Stimulated activated CD8-positive, alpha-beta memory T cell treated with anti-CD3 and anti-CD28 coated beads, Interleukin-7, amount 100 ng/mL, for 1 hour (primary cell): ENCODE measurements at places on chromosomes 4 and X.
A peak's percentile ranks its signal among the peaks of the same experiment; 100 is the strongest.

GRCh38 chr4:129344058-129344457 lies 248.1 kb downstream of the C4orf33 start:
- DNase-seq = no peak

DNA sequence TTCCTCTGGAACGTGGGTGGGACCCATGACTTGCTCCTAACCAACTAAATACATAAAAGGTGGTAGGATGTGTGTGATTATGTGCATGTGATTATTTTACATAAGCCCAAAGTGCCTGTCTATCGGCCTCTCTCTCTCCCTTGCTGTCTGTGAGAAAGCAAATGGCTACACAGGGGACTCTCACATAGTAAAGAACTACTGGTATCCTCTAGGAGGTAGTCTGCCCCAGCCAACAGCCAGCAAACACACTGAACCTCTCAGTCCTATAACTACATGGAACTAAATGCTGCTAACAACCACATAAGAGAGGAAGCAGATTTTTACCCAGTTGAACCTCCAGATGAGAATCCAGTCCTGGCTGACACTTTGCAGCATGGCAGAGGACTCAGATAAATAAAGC lies 1249.4 kb downstream of the ADGRL3 start:
- no peak for DNase-seq

DNA sequence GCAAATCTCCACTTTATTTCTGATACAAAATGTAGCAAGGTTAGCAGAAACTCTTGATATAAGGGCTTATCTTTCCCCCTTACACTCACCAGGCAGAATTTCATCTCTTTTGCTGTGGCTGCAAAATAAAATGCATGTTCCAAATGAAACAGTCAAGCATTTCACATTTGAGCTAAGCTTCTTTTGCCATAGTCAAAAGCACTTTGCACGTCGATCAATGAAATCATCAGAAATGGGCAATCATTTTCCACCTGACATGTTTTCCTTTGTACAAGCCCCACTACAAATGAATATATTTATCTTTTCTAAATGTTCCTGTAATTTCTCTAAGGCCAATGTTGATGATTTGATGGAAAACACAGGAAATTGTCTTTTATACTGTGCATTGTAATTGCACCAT lies 178.4 kb downstream of the ANKRD50 start:
- no peak for DNase-seq

GRCh38 chrX:76428243-76429130 lies 977 bp downstream of the MAGEE1 start:
- peak; percentile 13 for DNase-seq

DNA sequence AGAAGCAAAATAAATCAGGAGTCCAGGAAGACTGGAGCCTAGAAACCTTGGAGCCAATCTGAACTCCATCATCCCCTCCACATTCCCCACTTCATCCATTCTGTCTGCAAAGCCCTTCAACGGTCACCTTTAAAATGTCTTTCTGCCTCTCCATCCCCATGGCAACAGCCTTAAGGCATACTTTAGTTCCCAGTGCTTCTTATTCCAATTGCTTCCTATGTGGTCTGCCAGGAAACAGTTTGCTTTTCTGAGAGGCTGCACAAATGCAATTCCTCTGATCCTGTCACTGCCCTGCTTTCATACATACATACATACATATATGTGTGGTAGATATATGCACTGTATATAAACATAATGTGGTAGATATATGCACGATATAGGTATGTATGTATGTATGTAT lies 786 bp upstream of the MAGEH1 start:
- no peak for DNase-seq

DNA sequence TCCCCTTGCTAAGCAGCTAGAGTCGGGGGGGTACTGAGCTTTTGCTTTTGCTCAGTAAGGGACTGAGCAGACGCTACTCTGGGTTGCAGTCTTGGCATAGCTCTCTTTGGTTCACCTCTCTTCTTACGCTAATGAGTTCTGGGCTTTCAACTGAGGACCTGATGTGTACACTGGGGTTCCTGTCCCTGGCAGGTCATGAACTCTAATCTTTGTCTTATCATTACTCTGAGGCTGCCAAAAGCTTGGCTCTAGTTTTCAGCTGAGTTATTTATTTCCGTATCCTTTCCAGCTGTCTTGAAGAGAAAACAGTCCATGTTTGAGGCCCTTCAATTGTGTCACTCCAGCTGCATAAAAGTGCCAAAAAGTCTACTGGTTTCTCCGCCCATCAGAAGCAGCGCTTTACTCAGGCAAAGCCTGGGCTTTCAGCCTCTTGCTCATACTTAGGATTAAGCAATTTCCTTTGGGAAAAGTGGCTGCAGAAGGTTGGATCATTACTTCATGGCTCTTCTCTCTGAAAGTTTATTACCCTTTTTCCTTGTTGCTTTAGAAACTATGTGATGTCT lies 121.0 kb upstream of the STOX2 start:
- no peak for DNase-seq

DNA sequence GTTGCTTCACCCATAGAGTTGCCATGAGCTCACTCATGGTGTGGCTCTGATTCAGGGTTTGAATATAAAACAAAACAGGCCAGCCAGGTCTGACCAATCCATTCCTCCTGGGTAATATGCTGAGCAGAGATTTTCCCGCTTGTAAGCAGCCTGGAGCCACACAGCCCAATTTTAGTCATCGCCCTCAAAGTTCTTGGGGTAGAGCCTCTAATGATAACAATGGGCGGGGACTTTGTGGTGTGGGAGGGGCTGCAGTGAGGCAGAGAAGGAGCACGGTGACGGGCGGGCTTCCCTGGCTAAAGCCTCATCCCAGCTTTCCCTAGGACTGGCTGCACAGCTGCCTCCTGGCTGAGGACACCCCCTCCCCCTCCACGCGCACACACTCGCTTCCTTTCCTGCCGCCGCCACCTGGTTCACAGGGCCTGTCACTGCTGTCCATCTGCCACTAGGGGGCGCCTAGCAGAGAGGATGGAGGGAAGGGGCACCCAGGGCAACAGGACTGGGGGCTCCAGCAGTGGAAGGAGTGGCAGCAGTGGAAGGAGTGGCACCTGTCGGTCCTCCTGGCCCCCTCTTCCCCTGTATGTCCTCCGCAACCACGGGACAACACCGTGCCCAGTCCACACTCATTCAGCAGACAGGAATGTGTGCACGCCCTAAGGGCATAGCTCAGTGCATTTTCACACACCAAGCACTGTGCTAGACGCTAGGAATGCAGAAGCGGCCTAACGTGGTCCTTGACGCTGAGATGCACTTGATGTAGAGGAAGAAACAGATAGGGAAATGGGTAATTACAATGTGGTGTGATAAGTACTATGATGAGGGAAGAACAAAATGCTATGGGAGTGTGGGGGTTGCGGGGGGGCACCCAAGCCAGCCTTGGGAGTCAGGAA lies 26.8 kb downstream of the PRPS1 start:
- peak; percentile 30 for DNase-seq

DNA sequence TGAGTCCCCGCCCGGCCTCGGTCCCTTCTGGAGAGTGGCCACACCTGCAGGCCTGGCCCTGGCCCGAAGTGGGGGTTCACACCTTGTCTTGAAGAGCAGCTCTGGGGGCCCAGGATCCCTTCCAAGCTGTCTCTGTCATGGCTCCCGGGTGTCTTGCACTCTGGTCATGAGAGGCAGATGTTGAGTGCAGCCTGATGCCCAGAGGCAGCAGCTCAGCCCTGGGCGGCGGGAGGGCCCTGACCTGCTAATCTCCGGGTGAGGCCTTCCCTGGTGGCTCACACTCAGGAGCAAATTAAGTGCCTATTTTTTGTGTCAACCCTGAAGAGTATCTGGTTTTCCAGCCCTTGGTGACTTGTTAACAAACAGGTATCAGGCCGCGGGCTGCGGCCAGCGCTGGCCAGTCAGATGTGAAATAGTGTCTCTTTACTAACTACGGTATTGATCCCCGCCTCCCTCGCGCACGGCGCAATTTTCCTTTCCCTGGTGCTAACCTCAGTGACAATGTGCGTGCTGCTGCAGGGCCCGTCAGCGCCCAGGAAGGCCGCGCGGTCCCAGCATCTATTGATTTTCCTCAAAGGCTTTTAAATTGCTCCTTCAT lies 24.2 kb downstream of the NKX1-1 start:
- no peak for DNase-seq

- DNase-seq = no peak
These were observed 552 bp upstream of the NAA10 start for GRCh38 chrX:153935326-153935851.
